ENCODE measurements at places on chromosomes 12 and 14.

DNA sequence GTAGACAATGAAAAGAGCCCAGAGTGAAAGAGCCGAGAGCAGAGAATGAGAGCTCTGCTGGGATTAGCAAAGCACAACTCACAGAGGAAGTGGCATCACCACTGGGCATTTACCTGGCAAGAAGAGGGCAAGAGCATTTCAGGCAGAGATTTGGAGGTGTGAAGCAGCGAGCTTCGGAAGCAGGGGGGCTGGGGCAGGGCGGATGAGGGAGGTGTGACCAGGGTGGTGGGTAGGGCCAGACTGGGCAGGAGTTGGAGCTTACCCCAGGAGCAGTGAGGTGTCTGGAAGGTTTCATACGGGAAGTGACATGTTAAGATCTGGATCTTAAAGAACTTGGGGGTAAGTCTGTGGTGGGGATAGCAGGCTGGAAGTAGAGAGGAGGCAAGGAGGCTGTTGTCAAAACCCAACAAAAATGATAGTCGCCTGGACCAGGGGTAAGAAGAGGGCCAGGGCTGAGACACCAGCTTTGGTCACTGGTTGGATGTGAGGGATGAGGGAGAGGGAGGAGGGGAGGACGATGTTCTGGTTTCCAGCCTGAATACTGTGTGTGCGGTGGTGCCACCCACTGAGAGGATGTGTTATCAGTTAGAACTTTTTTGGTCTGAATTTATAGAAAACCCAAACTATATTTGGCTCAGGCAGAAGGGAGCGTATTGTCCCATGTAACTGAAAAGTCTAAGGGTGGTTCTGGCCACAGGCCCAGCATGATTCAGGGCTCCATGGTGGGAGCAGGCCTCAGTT lies 5.2 kb downstream of the SMIM41 start:
- DNase-seq: no peak

GRCh38 chr12:121580959-121581685 lies at the start of gene KDM2B:
Gene KDM2B, minus strand, starts transcription at chr12:121581023. Its CDS starts 112 bp downstream, at chr12:121580911.
- DNase-seq: no peak

- DNase-seq: no peak
Measured at GRCh38 chr12:132116709-132117557, 27.2 kb downstream of the DDX51 start.

GRCh38 chr12:122437656-122438121 lies 15.2 kb upstream of the CLIP1 start:
- no peak for DNase-seq

- no peak for DNase-seq
Measured at GRCh38 chr12:21301-22189, 45.0 kb upstream of the IQSEC3 start.

GRCh38 chr12:110850762-110851161 lies 4.0 kb downstream of the CCDC63 start:
- no peak for DNase-seq

DNA sequence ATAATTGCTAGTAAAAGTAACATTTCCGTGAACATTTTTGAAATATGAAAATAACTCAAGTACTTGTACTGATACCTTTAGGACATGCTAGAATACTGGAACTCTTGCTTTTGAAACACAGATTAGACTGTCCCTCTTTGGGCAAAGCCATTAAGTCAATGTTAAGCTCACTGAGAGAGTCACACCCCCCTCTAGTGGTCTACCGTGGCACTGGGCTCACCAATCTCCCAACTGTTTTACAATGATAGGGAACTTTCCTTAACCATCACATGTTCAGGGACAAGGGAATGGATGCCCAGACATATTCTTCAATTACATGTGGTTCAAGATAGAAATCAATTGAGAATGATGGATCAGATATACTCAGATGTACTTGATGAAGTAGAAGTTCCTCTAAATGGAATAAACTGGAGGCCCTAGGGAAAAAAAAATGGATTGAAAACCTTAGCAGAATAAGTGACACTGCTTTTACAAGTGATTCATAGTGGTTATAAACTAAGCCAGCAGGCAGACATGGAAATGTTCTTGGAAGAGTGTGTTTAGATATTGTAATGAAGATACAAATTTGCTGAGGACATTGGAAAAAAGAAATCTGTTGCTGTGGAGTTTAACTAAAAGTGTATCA lies 17.8 kb downstream of the NANOG start:
- DNase-seq: peak; percentile 57

- DNase-seq: no peak
Measured at GRCh38 chr14:99874306-99874705, 81.1 kb downstream of the EML1 start.

- no peak for DNase-seq
Measured at GRCh38 chr12:70383484-70383883, 17.4 kb downstream of the KCNMB4 start.

GRCh38 chr14:89378119-89378518 lies 38.9 kb downstream of the FOXN3 start:
- DNase-seq: no peak

DNA sequence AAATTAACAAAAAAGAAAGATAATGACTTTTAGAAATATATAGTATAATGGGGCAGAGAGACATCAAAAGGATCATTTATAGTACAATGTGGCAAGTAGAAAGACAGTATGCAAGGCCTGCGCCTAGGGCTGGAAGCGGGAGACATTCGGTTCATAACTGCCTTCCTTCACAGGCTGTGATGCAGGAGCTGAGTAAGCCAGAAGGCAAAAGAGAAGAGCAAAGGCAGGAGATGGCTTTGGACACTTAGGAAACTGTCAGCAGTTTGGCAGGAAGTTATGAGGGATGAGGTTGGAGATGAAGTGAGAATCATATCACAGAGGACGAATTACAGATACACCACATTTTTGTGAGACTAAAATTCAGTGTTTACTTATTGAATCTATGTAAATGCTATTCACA lies 97.8 kb downstream of the EPS8 start:
- no peak for DNase-seq

- DNase-seq: no peak
Measured at GRCh38 chr12:60197589-60197988, 601.8 kb downstream of the SLC16A7 start.

GRCh38 chr12:61993734-61994345 lies 266.4 kb upstream of the USP15 start:
- DNase-seq: no peak

- peak; percentile 52 for DNase-seq
Measured at GRCh38 chr12:124493809-124494750, 73.3 kb downstream of the NCOR2 start.

DNA sequence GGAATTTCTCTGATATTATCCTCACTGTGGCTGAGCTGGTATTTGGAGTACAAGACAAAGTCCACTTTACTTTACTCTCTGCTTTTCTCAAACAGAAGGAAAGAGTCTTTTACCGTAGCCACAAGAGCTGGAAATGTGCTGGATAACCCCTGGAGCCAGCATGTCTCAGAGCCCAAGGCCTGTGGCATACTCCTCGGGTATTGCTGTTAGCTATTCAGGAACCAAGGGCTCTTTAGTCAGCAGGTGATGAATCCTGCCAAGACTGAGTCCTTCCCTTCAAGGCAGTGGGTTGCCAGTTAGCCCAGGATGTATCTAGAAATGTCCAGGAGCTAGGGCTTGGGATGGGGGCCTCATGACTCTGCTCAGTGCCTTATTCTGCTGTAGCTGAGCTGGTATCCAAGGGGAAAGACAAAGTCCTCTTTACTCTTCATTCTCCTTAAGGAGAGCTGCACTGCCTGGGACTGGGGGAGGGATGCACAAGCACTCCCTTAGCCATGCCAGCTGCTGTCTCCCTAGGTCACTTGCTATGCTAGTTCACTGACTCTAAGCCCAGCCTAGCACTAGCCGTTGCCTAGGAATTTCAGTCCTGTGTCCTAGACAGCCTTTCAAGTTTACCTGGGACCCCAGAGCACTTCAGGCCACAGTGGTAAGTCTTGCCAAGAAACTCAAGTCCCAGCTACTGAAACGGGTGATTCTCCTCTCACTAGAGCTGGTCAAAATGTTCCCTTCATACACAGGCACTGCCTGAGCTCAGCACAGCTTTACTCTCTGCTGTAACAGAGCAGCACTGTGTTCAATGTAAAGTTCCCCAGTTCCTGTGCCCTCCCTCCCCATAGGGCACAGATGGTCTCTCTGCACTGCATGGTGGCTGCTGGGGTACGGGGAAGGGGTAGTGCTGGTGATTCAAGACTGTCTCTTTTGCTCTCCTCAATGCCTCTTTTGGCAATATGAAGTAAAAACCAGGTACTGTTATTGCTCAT lies 136.4 kb downstream of the SLC35F4 start:
- DNase-seq: no peak

DNA sequence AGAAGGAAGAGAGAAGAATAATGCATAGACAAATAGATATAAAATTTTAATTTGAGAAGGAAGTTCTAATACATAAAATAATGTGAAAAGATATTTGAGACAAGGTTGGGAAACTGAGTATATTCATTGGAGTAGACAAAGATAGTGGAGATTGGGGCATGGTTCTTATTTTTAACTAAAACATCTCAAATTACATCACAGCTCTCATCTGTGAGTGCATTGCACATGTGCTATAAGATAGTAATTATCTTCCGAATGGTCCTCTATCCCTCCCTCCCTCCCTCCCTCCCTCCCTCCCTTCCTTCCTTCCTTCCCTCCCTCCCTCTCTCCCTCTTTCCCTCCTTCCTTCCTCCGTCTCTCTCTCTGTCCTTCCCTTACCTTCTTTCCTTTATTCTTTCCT lies 1104.0 kb upstream of the FLRT2 start:
- no peak for DNase-seq

DNA sequence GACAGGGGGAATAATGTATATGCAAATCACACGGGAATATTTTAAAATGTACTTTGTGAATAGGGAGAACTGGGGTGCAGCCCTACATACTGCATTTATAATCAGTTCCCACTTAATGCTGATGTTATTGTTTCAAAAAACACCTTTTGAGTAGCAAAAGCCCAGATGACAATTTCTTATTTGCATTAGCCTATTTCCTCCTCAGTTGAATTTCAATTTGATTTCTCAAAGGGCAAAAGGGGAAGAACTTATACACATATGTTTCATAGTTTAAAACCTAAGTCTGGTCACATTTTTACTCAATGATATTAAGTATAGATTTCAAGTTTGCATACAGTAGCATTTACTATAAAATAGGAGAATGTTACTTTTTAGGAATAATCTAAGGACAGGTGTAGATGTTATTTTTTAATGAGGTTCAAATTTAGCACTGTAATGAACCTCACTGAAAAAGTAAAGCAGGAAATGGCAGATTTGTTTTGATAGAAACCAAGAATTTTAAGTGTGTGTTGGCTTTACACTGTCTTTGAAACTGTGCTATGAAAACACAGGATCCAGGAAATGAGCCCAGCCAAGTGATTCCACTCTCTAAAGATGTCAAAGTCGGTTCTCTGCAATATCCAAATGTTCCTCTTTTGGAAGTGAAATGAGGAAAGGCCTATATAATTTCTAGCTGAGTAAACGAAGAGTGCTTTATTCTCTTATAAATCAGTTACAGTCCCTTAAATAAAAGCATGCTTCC lies 367.4 kb downstream of the BTG1 start:
- no peak for DNase-seq

GRCh38 chr14:74347795-74348100 lies 523 bp upstream of the VRTN start:
- DNase-seq: no peak

- no peak for DNase-seq
Measured at GRCh38 chr12:48985475-48985897, 7.4 kb downstream of the WNT1 start.

GRCh38 chr12:85237327-85237726 lies 42.7 kb upstream of the ALX1 start:
- DNase-seq: no peak

DNA sequence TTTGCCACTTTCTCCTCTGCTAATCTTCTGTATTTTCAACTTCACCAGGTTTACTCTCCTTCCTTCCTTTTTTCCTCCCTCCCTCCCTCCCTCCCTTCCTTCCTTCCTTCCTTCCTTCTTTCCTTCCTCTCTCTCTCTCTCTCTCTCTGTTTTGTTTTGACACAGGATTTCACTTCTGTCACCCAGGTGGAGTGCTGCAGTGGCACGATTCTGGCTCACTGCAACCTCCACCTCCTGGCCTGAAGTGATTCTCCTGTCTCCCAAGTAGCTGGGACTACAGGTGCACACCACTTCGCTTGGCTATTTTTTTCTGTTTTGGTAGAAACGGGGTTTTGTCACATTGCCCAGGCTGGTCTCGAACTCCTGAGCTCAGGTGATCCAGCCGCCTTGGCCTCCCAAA lies 181.2 kb upstream of the BTG1 start:
- DNase-seq: no peak

DNA sequence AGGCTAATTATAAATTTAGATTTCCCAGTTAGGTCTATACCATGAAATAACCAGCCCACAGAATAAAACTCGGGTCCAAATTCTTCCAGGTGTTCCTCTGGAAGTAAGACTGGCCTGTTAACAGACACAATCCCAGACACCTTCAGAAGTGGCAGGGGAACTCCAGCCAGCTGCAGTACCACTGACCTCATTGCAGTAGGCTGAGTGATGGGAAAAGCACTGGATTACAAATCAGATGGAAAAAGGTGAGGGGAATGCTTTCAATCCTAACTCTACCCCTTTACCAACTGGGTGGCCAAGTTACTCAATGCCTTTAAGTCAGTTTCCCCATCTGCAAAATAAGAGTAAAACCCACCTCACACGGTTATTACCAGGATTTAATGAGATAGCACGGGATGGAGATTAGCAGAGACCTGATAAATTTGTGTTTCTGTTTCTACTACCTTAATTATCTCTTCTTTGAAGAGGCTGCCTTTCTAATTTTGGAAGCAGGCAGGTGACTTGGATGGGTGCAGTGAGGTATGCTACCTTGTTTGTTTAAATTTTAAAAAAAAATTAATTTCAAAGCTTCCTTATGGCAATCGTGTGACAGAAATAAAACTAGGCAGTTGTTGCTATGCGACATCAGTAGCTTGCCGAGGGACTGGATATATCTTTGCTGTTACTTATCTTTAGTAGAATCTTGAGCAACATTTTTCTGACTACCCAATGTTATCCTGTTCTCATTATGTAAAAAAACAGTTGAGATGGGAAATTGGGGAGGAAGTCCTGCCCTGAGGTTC lies 167.3 kb upstream of the GRIN2B start:
- no peak for DNase-seq

- no peak for DNase-seq
Measured at GRCh38 chr14:104190396-104191000, 52.1 kb downstream of the KIF26A start.

- no peak for DNase-seq
Measured at GRCh38 chr14:95018821-95019220, 138.5 kb downstream of the DICER1 start.

GRCh38 chr12:68007466-68007865 lies 18.2 kb downstream of the IFNG-AS1 start:
- no peak for DNase-seq

DNA sequence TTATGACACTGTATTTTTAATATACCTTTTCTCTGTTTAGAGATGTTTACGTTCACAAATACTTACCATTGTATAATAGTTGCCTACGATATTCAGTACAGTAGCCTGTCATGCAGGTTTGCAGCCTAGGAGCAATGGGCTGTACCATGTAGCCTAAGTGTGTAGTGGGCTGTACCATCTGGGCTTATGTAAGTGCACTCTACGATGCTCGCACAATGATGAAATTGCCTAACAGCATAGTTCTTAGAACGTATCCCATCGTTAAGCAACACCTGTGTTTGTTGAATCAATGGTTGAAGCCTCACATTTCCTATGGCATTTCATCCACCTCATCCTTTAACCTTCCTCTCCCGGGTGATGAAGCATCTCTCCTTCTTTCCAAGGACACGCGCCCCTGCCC lies 12.5 kb upstream of the EML1 start:
- DNase-seq: no peak

GRCh38 chr12:12380949-12381593 lies 24.2 kb downstream of the BORCS5 start:
- no peak for DNase-seq

GRCh38 chr12:102120886-102121285 lies 903 bp downstream of the PARPBP start:
- no peak for DNase-seq
